GM12865 (cell line): ENCODE measurements at places on chromosomes 4 and X.

DNA sequence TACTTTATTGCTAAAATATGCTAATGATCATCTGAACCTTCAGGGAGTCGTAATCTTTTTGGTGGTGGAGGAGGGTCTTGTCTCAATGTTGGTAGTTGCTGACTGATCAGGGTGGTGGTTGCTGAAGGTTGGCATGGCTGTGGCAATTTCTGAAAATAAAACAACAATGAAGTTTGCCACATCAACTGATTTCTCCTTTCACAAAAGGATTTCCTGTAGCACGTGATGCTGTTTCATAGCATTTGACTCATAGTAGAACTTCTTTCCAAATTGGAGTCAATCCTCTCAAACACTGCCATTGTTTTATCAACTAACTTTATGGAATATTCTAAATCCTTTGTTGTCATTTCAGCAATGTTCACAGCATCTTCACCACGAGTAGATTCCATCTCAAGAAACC, 19.3 kb downstream of the DDIT4L start:
- no peak for DNase-seq

DNA sequence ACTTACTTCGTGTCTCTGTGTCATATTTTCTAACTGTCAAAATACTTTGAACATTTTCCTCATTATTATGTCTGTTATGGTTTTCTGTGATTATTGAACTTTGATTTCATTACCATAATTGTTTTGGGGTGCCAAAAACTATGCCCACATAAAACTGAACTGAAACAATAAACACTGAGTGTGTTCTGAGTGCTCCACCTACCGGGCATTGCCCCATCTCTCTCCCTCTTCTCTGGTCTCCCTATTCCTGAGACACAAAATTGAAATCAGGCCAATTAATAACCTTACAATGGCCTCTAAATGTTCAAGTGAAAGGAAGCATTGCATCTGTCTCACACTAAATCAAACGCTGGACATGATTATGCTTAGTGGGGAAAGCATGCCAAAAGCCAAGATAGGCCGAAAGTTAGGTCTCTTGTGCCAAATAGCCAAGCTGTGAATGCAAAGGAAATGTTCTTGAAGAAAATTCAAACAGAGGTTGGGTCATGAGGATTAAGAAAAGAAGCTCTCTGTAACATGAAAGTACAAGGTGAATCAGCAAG, 972.3 kb downstream of the PCDH7 start:
- DNase-seq, result no peak

DNA sequence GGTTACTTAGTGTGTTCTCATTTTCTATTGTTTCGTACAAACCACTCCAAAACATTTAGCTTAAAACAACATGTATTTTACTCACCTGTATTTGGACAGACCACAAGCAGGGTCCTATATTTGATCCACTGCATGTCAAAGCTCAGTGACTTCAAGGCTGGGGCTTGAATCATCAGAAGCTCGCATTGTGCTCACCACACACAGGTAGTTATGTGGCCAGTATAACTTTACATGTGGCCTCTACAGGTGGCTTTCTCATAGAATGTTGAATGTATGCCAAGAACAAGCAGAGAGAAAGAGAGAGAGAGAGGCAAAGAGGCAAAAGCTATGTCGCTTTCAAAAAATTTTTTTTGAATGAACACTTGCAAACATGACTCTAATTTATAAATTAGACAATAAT, 107.6 kb downstream of the QRFPR start:
- no peak for DNase-seq

GRCh38 chrX:29382811-29383210, 795.6 kb downstream of the IL1RAPL1 start:
- DNase-seq, result no peak

DNA sequence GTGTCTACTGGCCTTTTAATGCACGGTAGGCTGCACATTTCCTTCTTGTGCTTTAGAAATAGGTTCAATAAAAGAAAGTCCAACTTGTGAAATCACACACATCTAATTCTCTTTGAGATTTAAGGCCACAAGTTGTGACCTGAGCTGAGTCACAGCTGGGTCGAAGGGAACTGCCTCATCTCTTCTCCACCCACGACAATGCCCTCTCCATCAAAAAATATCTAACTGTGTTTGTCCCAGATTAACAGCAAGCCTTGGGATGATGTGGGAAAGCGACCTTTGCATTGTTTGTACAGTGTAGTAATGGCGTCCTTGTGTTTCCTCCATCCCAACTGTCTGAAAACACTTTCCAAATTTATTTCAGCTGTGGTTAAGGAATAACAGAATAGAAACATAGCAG, 168.9 kb downstream of the AMELX start:
- DNase-seq, result no peak

- DNase-seq, result no peak
These were observed 38.8 kb downstream of the SLC34A2 start for GRCh38 chr4:25694466-25694865.
